ENCODE measurements at places on chromosomes 5 and 9. TPM values are rescaled to one million over a fixed set of nuclear protein-coding genes. Genes with fewer than 3 reads are reported as not detected.

The CCNB1 gene
- total RNA-seq: 84.3 TPM

The CATSPER3 gene
- total RNA-seq: 0.91 TPM

The TNFSF15 gene
- 0.39 TPM for total RNA-seq

DNA sequence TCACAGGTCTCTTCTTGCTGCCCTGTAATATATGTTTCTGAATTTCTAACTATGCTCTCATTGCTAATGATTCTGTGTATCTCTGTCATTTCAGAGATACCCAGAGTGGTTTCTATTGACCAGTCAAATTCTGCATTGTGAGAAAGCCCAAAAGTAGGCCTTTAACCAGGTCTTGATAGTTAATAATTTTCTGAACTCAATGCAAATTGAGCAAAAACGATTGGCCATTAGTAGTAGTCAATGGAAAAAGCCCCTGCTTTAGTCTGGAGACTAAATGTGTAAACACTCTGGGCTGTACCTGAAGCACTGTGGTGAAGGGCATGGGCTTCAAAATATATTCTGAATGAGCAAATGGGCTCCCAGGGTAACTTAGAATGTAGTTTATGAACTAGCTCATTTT is 307.6 kb downstream of the ARL15 start:
- no peak overlapping the region for H3K4me3 ChIP-seq
- DNase-seq: no peak
- H3K27ac ChIP-seq: no peak overlapping the region
- H3K27me3 ChIP-seq: no peaks in the 10 kb centered on the region

- H3K36me3 ChIP-seq: no peaks in the 10 kb centered on the region
- no peak overlapping the region for H3K4me3 ChIP-seq
- no peaks in the 10 kb centered on the region for H3K27me3 ChIP-seq
- no peaks in the 10 kb centered on the region for H3K4me1 ChIP-seq
- no peak for DNase-seq
- no peak overlapping the region for H3K27ac ChIP-seq
Measured at GRCh38 chr5:3394891-3395599, 200.6 kb upstream of the IRX1 start.

DNA sequence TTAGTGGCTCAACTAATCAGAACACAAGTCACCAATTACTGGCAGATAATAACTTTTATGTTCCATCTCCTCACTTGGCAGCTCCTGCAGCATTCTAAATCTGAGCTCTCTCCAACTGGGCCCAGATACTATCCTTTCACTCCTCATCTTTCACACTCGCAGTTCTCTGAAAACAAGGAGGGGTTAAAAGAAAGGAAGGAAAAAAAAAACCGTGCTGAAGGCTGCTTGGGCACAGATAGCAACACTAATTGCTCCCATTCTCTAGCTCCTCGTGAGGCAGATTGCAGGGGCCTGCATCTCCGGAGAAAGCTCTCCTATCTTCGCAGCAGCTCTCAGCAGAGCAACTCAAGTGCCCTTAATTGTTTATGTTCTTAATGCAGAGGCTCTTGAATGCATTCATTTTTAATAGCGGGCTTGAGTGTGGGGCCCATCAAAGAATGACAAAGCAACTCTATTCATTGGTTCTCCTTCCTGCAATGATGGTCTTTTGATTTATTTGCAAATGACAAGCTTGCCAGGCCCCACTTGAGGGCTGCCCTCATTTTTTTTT is 23.9 kb downstream of the TLE1 start:
- H3K27ac ChIP-seq: no peak overlapping the region
- DNase-seq: no peak
- H3K4me1 ChIP-seq: peaks cover 5% of the 10 kb centered on the region
- peaks cover 35% of the 10 kb centered on the region for H3K36me3 ChIP-seq

DNA sequence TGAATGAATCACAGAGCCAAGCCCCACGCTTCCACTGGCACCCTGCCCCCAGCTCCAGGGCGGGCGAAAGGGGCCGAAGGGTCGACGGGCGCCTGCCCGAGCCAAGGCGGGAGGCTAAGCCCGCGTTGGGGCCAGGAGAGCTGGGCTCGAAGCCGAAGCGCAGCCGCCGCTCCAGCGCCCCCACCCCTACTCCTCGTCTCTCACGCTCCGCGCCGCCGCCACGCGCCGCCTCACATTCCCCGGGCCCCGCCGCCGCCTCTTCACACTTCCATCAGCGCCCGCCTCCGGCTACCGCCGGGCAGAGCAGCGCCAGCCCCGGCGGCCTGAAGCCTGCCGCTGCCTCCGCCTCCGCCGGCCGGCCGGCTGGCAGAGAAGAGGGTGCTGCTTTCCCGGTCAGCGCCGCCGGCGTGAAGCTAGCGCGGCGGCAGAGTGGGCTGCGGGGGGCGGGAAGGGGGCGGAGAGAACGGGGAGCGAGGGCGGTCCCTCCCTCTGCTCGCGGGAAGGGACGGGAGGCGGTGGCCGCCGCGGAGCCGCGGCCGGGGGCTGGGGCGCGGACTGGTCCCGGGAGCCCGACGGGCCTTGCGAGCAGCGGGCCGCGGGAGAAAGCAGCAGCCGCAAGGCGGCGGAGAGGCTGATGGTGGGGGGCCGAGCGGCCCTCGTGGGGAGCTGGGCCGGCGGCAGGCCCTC is at the start of gene HOMER1:
TSS of gene HOMER1 (minus strand) at position 431 of the 687 bp plus-strand sequence. CDS start 1,360 bp downstream, outside the sequence.
- peak; percentile 78 for DNase-seq
- peaks cover 10% of the 10 kb centered on the region for H3K36me3 ChIP-seq
- no peaks in the 10 kb centered on the region for H3K27me3 ChIP-seq
- H3K27ac ChIP-seq: peak within 1 kb of the TSS; percentile 97

DNA sequence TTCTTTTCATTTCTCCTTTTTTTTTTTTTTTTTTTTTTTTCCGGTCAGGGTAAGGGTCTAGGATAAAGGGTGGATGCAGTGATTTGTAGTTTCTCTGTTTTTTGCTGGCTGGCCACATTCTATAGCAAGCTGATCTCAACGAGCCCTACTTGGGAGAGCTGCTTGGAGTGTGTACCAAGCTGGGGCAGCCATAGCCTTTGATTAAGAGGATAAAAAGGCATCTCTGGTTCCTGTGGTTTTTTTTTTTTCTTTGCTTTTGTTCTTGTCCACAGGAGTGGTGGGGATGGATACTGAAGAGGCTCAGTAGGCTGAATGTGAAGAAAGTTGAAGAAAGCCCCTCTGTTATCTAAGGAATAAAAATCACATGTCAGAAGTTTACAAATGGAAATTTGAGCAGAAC is 955.3 kb upstream of the WWC1 start:
- H3K27me3 ChIP-seq: no peaks in the 10 kb centered on the region
- H3K4me3 ChIP-seq: no peak overlapping the region
- H3K36me3 ChIP-seq: no peaks in the 10 kb centered on the region
- peaks cover 8% of the 10 kb centered on the region for H3K4me1 ChIP-seq
- no peak for DNase-seq

GRCh38 chr9:26260238-26260637 is 582.0 kb upstream of the TUSC1 start:
- H3K4me3 ChIP-seq: no peak overlapping the region
- no peaks in the 10 kb centered on the region for H3K27me3 ChIP-seq
- H3K27ac ChIP-seq: no peak overlapping the region
- peak; percentile 67 for DNase-seq
- H3K36me3 ChIP-seq: no peaks in the 10 kb centered on the region
- H3K4me1 ChIP-seq: peaks cover 24% of the 10 kb centered on the region

Data from MCF 10A (cell line).